ENCODE measurements at places on chromosomes 6 and 20.

DNA sequence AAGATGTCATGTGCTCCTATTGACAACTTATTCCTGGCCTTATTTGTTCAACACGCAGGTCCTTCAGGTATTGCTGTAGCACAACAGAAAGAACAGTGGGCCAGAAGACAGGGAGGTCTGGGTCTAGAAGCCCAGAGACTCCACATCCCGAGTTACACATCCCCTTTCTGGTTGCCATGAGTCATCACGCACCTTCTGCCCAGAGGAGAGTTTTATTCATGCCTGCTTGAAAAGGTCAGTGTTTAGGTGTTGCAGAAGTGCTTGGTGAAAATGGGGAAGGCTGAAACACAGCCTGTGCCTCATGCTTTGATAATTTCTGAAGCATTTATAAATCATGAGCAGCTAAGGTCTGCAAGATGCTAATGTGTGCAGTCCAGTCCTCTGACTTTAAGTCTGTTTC, 256.4 kb downstream of the GMPR start:
- no peak for DNase-seq

DNA sequence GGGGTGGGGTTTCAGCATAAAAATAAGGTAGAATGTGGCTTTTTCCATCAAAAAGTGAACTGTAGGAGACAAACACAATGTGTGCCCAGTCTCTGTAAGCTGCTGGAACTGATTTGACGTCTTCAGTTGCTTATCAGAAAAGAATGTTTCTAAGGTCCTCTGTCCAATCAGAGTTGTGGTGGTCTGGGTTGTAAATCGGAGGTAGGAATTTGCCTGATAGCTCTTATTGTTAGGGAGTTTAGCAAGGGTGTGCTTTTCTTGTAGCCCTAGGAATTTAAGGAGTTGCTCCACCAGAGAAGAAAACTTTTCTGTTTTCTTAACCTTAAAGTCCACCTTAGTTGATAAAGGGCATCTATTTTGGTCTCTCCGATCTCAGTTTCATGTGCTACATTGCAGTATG, 10.4 kb upstream of the SSTR4 start:
- DNase-seq = no peak

- no peak for DNase-seq
These were observed 2.5 kb upstream of the OGFR start for GRCh38 chr20:62802026-62802712.

- DNase-seq = no peak
These were observed 2.4 kb downstream of the F13A1 start for GRCh38 chr6:6317825-6318733.

- DNase-seq = no peak
These were observed 477.9 kb upstream of the MANEA start for GRCh38 chr6:95099410-95099809.

DNA sequence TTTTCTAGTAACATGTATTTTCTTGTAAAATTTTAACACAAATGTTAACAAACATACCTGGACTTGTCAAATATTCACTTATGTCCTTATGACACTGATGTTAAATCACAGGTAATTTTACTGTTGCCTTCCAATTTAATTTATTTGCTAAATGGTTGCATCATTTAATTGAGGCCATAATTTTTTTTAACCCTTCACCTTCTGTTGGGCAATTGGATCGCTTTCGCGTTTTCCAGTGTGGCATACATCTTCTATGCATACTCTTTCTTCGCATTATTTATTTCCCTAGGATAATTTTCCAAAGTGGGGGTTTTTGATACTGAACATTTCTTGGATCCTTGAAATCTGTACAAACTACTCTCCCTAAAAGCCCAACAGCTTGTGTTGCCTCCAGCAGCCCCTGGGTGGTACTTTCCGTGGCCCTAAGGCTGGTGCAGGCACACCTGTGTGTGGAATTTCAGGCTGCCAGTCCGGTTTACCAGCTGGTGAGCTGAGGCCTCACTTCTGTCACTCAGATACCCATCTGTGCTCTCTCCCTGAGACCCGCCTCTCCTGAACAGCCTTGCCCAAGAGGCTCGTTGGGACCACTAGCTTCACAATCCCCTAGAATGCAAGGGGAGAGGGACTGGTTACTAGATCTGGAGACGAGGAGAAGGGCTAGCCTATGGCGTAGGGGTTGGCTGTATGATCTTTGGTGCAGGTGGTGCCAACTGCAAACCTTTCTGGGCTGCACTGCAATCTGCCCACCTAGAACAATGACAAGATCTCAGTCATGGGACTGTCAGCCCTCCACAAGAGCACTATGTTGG, 11.2 kb upstream of the C20orf144 start:
- DNase-seq = peak; percentile 50

GRCh38 chr6:142810952-142811514, 133.9 kb downstream of the HIVEP2 start:
- DNase-seq = no peak

GRCh38 chr6:148517470-148517869, 174.8 kb downstream of the SASH1 start:
- DNase-seq = no peak

DNA sequence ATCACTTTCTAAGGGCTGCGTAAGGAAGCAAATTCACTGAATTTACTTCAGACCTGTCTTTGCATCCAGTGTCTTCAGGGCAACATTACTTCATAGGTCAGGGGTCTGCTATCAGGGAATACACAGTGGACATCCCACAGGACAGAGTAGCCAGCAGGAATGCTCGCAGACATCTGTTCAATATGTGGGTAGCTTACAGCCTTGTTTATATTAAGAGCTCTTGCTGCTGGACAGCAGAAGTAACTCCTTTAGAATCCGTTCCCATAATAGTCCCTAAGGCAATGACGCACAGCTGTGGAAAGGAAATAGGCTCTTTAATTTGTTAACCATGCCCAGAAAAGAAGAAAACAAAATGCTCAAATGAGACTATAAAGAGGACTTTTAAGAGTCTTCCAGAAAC, 198.7 kb downstream of the MOXD1 start:
- DNase-seq = no peak

Measured in stimulated activated effector memory CD8-positive, alpha-beta T cell treated with anti-CD3 and anti-CD28 coated beads, Interleukin-12 subunit alpha, Interleukin-12 subunit beta, amount 100 ng/mL, for 72 hours (primary cell).